ENCODE measurements at places on chromosomes 16 and 17. TPM values are rescaled to one million over a fixed set of nuclear protein-coding genes. Genes with fewer than 3 reads are reported as not detected.

KRT40 gene
- not detected for total RNA-seq

PTX4 gene
- not detected for total RNA-seq

EPX gene
- total RNA-seq: not detected

ATP5PD gene
- total RNA-seq: 69.9 TPM

CCL8 gene
- not detected for total RNA-seq

WWP2 gene
- 36.9 TPM for total RNA-seq

KRTAP4-5 gene
- total RNA-seq: not detected

ACSM2A gene
- not detected for total RNA-seq

SDR42E2 gene
- total RNA-seq: 1.1 TPM

KRT15 gene
- total RNA-seq: not detected

COL1A1 gene
- total RNA-seq: 43.8 TPM

EPOP gene
- 0.89 TPM for total RNA-seq

ITGB3 gene
- not detected for total RNA-seq

FOXJ1 gene
- total RNA-seq: 2.7 TPM

C1QTNF8 gene
- not detected for total RNA-seq

CASKIN2 gene
- total RNA-seq: 0.98 TPM

ABAT gene
- 4.1 TPM for total RNA-seq

TMEM88 gene
- total RNA-seq: 33.3 TPM

PIPOX gene
- 5.6 TPM for total RNA-seq

CFAP52 gene
- total RNA-seq: not detected

RHBDF2 gene
- total RNA-seq: 45.4 TPM

GUCY2D gene
- total RNA-seq: not detected

SPN gene
- total RNA-seq: 38.2 TPM

TEKT3 gene
- total RNA-seq: not detected

MYL11 gene
- total RNA-seq: 3.1 TPM

DNAAF1 gene
- not detected for total RNA-seq

PHOSPHO1 gene
- total RNA-seq: not detected

RUNDC3A gene
- total RNA-seq: 0.19 TPM

FN3KRP gene
- total RNA-seq: 29.3 TPM

CCL17 gene
- not detected for total RNA-seq

Measured in CD8-positive, alpha-beta T cell (primary cell).